AG09309 (cell line): ENCODE measurements at places on chromosomes 5 and 9.

DNA sequence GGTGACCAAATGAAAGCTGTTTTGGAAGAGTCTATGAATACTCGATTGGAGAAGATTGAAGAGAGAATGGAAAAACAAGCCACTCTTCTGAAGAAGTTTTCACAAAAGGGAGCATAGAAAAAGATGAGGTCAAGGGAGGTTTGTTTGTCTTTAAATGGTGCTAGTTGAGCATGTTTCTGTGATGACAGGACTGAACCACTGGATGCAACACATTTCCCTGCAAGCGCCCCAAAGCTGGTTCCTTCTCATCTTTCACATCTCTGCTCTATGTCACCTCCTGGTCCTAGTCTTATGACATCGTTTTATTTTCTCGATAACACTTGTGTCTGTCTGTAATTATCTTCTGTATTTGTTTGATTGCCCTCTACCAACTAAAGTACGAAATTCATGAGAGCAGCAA is 3.8 kb upstream of the CCDC192 start:
- no peak for DNase-seq

DNA sequence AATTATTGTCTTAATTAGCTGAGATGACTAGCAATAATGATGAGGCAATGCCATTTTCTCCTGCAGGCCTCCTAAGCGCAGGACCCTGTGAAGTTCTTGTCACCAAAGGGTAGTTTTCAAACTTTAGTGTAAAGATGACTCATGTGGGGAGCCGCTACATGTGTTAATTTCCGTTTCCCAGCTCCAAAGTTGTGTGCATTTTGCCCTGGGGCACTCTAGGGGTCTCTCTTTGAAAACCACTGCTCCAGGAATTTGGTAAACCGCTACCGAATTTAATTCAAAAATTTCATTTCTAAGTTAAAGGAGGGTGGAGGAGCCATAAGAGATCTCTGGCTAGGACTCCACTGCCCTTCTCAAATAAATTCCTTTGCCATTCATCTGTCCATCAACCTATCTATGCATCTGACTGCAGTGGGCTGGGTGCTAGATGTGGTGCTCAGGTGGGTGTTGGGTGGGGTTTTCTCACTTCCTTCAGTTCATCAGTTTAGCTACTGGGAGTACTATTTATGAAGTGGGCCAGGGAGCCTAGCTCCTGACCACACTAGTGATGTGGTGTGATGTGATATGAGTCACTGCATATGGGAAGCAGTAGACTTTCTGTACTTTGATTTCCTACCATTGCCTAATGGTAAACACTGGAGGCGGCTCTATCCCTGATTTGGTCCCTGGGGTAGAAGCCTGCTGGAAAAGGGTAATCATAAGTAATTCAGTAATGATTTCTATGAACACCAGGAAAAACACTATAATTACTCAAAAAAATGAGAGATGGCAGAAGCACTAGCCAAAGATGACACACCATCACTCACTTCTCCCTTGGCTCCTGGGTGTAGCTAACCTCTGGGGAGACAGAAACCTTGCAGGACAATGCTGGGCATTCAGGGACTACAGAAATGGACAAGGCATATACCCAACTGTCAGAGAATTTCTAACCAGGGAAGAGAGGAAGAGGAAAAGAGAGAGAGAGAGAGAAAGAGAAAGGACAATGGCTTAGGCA is 4.0 kb upstream of the ZSWIM6 start:
- no peak for DNase-seq

GRCh38 chr5:126628102-126628501 is 27.4 kb downstream of the PHAX start:
- no peak for DNase-seq

- no peak for DNase-seq
Measured at GRCh38 chr9:28301281-28301680, 728.0 kb upstream of the C9orf72 start.

DNA sequence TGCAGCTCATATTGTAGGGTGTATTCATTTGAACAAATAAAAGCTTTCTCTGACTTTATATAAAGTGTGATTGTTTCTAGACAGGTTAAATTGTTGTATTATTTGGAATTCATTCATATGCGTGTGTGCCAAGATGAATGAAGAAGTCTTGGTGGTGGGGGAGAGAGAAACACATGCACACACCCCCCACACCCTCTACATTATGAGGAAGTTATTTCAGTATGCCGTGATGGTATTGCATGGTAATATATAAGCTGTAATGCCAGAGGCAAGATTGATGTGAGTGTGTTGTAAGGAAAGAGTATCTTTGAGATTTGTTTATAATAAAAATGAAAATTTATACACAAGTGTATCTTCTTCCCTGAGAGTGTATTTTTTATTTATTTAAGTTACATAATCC is 71.0 kb downstream of the IPO11 start:
- DNase-seq: no peak

- DNase-seq: no peak
Measured at GRCh38 chr5:34486849-34487158, 169.3 kb upstream of the RAI14 start.

DNA sequence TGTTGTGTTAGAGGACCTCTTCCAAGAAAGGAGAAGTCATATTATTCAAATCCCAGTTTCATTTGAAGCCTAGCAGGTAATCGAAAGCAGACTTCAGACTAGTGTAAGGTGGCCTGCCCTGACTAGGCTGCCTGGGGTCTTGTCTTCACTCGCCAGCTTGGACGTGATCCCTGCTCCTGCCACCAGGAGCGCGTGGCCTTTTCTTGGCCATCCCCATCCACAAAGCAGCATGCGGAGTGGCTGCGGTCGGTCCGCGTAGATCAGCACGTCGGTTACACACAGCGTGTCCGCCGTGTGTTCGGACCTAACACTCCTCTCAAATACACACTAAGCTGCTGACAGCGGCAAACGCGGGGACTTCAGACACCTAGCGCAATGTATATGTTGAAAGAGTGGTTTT is 37.3 kb downstream of the CFAP77 start:
- DNase-seq: no peak

- peak; percentile 91 for DNase-seq
Measured at GRCh38 chr9:87267251-87268070, 230.2 kb upstream of the DAPK1 start.

- DNase-seq: no peak
Measured at GRCh38 chr5:151682751-151683331, 3.9 kb downstream of the SPARC start.

- DNase-seq: peak; percentile 95
Measured at GRCh38 chr9:99019510-99020331, 76.0 kb downstream of the COL15A1 start.

GRCh38 chr9:7234144-7234543 is 476.4 kb downstream of the KDM4C start:
- DNase-seq: no peak

GRCh38 chr5:161027763-161028162 is 175.8 kb upstream of the ATP10B start:
- no peak for DNase-seq

GRCh38 chr9:21155501-21155900 is 11.0 kb downstream of the IFNA21 start:
- no peak for DNase-seq
